A549 treated with Hydrocortisone at 1 μM for 4 hours (cell line): ENCODE measurements at places on chromosomes 5 and 9. TPM values are rescaled to one million over a fixed set of nuclear protein-coding genes. Genes with fewer than 3 reads are reported as not detected.

Gene ADGRD2
- not detected in 5 replicates for total RNA-seq

Gene ANKRD34B
- 0.03 to 0.17 TPM (median 0.06 TPM) in 3 of 5 replicates, not detected in the others for total RNA-seq

Gene FOXD4L6
- 0.06 to 0.07 TPM in 2 of 5 replicates, not detected in the others for total RNA-seq

Gene MATR3
- 152 to 191 TPM (median 164 TPM) in 5 replicates for total RNA-seq
